Mesendoderm (in vitro differentiated cells): ENCODE measurements at places on chromosomes 2 and 18.

DNA sequence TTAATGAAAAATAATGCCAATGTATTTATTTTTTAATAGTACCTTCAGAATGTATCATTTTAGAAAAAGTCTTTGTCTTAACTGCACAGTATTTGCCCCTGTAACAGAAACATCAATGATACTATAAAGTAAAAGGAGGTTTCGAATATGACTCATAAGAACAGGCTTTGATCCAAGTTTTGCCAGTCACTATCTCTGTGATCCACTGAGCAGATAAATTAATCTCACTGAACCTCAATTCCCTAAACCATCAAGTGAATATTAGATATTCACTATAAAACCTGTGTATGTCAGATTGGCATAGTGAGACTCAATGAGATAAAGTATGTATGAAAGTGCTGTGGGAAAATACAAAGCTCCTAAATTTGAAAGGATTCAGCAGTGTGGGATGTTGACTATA lies 292.1 kb downstream of the EXOC6B start:
- DNase-seq, result no peak

- no peak for DNase-seq
These were observed 94.2 kb downstream of the HNMT start for GRCh38 chr2:138058427-138058826.

DNA sequence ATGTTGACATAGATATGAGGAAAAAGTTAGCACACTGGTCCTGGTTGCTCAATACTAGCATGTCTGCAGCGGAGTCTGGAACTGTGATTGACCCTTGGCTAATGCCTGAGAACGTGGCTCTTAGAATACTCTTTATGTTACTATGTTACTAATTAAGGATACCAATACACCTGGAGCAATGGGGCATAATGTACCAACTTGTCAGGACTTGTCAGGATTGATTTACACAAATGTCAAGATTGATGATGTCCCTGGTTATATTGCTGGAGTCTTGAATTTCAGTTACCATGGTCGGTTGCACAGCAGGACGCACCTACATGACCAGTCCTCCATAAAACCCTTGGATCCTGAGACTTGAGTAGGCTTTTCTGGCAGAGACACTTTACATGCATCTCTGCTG lies 810.9 kb downstream of the CPS1 start:
- no peak for DNase-seq

- no peak for DNase-seq
These were observed 39.3 kb upstream of the GYPC start for GRCh38 chr2:126616606-126617069.

DNA sequence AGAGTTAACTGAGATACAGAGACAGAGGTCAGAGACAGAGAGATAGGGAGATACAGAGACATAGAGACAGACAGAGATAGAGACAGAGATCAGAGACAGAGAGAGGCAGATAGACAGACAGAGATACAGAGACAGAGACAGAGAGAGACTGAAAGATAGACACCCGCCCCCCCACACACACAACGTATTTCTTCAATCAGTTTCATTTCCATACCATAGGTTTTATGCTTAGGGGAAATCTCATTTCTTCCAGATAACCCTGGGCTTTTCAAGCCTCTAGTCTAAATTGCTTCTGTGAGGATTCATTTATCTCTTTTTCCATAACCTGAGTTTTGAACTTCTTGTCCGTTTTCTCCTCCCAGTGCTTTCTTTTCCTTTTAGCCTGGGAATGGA lies 94.6 kb downstream of the CD8B2 start:
- DNase-seq, result no peak

DNA sequence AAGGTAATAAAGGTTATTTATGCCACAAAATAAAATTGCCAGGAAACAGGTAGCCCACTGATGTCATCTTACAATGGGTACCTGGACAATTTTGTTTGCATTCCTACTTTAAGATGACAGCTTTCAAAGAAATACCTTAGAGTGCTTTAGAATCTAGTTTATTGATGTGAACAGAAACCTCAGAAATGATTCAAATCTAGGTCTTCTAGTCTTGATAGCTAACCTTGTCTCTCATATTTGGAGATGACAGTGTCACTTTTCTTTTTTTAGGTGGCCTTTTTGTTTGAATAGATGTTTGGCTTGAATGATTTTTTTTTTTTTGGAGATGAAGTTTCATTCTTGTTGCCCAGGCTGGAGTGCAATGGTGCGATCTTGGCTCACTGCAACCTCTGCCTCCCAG lies 69.1 kb downstream of the PIK3C3 start:
- no peak for DNase-seq
